ENCODE measurements at places on chromosomes 1 and 21.
A peak's percentile ranks its signal among the peaks of the same experiment; 100 is the strongest.

GRCh38 chr1:40980068-40980452 lies 564 bp downstream of the CTPS1 start:
- no peak for DNase-seq

DNA sequence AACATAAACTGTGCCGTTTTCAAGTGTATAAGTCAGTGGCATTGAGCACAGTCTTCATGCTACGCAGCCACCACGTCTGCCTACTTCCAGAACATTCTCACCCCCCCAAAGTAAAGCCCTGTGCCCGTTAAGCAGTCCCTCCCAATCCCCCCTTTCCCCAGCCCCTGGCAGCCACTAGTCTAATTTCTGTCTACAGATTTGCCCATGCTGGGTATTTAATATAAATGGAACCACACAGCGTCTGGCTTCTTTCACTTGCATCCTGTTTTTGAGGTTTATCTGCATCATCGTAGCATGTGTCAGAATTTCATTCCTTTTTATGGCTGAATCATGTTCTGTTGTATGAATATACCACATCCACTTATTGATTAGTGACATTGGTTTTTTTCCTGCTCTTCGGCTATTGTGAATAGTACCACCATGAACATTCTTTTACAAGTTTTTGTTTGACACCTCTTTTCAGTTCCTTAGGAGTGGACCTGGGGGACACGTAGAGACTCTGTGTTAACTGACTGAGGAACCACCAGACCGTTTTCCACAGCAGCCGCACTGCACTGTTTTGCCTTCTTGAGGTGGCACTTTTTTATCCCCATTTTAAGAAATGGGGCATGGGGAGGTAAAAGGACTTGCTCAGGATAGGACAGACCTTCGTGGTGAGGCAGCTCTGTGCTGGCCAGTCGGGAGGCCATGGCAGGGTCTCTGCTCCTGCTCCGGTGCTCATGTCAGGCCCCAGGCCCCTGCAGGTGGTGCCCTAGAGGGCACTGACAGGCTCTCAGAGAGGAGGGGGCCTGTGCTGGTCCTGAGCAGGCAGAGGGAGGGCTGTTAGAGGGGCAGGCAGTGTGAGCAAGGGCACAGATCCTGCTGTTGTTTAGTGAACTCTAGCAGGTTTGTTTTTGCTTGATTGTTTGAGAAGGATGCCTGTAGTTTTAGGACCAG lies 123.8 kb downstream of the PCBP3 start:
- DNase-seq = no peak

DNA sequence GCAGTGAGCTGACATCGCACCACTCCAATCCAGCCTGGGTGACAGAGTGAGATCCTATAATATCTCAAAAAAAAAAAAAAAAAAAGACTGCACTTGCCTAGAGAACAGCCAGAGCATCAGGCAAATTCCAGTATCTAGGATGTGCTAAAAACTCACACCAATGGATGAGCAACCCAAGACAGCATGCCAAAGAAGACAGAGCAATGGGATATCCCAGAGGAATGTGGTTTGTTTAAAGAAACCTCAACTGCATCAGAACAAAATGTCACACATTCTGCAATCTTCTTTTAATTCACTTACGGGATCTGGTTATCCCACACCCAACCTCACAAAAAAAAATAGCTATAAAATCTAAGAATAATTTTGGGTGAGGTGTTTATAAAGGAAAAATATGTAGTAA lies 7.3 kb downstream of the KCNH1 start:
- no peak for DNase-seq

- DNase-seq = no peak
Measured at GRCh38 chr1:54347955-54348699, 58.1 kb downstream of the SSBP3 start.

- no peak for DNase-seq
Measured at GRCh38 chr1:225772848-225773247, 4.8 kb upstream of the SRP9 start.

DNA sequence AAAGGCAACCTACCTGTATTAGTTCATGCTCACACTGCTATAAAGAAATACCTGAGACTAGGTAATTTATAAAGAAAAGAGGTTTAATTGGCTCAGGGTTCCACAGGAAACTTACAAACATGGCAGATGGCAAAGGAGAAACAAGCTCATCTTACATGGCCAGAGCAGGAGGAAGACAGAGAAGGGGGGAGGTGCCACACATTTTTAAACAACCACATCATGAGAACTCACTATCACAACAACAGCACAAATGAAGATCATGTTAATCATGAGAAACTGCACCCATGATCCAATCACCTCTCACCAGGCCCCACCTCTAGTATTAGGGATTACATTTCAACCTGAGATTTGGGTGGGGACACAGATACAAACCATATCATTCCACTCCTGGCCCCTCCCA lies 90.6 kb upstream of the KCTD3 start:
- DNase-seq = no peak

- no peak for DNase-seq
Measured at GRCh38 chr21:15104470-15104869, 39.7 kb upstream of the NRIP1 start.

- DNase-seq = peak; percentile 28
Measured at GRCh38 chr1:89719502-89720306, 86.8 kb downstream of the LRRC8C start.

DNA sequence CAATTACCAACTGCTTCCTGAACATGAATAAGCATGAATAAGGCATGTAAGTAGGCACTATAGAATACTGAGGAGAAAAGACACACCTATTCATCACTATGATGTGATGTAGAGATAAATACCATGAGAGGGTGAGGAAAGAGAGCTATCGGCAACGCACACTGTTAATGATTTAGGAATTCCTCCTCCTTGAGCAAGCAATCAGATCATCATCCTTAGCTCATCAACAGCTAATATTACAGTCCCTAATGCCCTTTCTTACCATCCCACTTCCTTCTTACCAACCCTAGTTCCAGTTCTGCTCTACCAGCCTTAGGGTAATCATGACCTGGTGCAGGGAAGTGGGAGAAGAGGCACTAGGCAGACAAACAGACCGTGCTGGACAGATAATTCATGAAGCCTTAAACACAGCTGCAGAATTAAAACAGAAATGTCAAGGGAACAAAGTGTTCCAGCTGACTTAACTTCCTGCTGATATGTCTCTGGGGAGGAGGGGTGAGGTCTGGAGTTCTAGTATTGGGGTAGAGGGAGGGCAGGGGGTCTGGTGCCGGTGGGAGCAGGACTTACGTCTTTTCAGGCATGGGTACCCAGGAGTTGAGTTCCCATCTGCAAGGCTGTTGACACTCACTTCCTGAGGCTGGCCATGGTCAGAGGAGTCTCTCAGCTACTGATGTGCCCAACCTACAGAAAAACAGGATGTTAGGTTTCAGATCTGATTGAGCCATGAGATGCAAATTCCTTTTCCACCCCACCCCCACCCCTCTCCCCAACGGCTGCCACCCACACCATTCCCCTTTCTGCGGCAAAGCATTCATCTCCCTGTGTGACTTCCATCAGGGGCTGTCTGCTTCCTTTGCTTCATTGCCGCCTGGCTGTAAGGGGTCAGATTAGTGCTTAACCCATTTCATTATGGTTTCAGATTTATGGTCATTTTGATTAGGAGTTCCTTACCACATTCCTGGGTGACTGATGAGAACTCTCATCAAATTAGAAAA lies 12.6 kb upstream of the RCSD1 start:
- DNase-seq = no peak

DNA sequence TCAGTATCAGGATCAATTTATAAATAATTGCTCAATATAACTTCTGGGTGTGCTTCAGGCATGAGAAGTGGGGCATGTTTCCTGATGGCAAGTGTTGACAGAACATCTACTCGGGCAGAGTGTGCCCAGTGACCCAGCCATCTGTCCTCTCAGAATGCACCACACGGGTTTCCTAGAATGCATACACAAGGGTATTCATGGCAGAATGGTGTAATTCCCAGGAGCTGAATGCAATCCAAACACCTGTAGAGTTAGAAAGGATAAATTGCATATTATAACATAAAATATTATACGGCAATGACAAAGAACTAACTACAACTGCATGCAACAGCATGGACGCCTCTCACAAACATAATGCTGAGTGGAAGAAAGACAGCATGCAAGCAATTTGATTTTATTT lies 391.9 kb downstream of the SIPA1L2 start:
- DNase-seq = no peak

DNA sequence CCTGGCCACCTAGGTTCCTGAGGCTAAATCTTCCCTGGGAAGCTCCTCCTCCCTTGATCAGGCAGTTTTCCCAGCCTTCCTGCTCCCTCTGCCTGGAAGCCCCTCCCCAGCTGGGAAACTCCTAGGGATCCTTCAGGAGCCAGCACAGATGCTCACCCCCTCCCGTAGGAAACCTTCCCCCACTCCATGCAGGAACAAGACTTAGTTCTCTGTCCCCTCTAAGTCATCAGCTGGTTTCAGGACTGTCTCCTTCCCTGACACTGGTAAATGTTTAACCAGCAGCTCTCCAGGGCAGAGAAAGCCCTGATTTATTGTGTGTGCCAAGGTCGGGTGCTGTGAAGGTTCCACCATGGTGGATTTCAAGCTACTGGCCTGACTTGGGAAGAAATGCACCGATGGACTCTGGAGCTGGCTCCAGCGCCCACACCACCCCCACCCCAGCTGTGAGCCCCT lies 25.0 kb downstream of the TTC39A start:
- no peak for DNase-seq

DNA sequence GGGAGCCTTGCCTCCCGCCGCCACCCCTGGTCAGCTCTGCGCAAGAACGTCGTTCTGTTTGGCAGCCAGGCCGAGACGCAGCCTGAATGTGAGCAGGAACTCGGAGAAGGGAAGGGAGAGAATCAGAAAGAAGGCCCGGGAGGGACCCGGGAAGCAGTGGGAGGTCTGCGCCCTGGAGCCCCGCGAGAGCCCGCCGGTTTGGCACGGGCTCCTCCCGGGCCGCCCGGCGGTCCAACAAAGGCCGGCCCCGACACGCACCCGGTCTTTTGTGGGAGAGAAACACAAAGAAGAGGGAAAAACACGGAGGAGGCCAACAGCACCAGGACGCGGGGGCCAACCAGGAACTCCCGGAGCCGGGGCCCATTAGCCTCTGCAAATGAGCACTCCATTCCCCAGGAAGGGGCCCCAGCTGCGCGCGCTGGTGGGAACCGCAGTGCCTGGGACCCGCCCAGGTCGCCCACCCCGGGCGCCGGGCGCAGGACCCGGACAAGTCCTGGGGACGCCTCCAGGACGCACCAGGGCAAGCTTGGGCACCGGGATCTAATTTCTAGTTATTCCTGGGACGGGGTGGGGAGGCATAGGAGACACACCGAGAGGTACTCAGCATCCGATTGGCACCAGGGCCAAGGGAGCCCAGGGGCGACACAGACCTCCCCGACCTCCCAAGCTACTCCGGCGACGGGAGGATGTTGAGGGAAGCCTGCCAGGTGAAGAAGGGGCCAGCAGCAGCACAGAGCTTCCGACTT lies 2.7 kb upstream of the OLIG2 start:
- DNase-seq = no peak

DNA sequence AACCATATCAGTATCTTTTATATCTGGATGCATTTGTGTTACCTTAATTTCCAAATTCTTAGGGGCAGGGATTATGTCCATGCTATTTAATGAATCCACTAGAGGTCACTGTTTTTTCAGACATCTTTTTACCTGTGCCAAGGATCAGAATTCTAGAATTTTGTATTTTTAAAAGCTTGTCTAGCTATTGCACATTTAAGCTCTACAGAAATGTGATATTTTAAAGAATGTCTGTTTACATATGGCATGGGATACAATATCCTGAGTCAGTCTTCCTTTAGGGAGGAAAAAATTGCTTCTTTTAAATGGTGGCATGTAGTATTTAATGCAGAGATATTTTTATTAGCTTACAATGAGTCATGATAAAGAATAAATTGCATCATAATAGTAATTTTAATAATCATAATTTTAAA lies 11.3 kb downstream of the RPAP2 start:
- DNase-seq = no peak

GRCh38 chr1:243469497-243469896 lies 213.7 kb downstream of the SDCCAG8 start:
- peak; percentile 76 for DNase-seq

DNA sequence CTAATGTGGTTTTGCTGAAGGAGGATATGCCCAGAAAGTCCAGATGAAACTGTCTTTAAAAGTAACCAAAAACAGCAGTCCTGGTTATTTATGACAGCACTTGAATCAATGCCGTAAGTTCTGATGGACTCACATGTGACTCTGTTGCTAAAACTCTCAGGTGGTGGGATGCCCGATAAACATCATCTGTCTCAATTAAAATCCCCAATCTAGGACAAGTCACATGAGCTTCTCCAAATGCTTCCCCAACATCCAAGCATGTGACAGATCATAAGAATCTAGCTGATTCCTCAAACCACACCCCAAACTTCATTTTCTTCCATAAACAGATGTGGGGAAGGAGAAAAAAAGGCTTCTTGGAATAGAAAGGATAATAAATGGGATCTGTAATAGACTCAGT lies 786 bp upstream of the CTSK start:
- no peak for DNase-seq

DNA sequence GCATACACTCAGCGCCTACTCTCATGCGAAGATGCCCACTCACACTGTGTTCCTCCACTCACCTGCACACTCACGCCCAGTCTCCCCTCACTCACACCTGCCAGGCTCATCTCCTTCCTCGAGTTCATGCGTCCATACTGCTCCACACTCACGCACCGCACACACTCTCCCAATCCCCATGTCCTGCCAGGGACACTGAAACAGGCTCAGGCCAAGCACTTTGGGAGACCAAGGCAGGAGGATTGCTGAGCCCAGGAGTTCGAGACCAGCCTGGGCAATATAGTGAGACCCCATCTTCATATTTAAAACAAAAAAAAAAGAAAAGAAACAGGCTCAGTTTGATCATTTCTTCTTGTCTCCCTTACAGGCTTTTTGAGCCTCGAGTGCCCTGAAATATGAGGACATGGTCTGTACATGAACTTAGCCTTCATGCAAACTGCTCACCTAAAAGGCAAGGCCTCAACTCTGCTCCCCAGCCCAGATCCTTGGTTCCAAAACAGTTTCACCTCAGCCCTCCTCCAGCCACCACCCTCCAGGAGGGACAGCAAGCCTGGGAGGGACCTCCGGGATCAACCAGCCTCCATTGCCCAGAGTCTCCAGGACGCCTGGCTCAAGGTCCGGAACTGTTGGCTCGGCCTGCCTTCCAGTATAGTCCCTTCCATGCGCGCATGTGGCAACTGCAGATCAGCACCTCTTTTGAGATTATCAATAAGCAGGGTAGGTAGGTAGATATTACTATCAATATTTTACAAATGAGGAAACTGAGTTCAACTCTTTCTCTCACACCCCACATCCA lies 2.4 kb upstream of the PTAFR start:
- no peak for DNase-seq

GRCh38 chr1:34929497-34929852 lies at the start of gene DLGAP3:
TSS of gene DLGAP3 (minus strand) at chr1:34929650. CDS start at chr1:34905383, 24,267 bp downstream.
- no peak for DNase-seq

DNA sequence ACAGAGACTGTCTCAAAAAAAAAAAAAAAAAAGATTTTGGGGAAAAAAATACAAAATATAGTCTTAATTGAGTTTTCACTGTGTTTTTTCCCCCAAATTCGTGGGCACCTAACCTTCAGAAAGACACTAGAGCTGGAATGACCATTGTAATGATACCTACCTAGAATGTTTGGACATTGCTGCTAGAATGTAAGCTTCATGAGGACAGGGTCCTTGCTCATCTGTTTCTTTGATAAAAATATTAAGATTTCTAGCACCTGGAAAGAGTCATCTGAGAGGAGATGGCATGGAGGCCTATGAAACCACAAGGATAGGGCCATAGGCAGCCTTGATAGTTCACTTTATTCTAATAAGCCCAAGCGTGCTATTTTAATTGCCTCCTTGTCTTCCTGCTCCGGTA lies 6.5 kb downstream of the LRRC8D start:
- no peak for DNase-seq

GRCh38 chr1:25907601-25908000 lies 1.4 kb upstream of the STMN1 start:
- no peak for DNase-seq
